Common myeloid progenitor, CD34-positive (primary cell): ENCODE measurements at places on chromosomes 1 and 21.

GRCh38 chr1:85576266-85576641 lies 4.3 kb upstream of the CCN1 start:
- no peak overlapping the region for H3K27ac ChIP-seq
- peaks cover 55% of the 10 kb centered on the region for H3K27me3 ChIP-seq
- DNase-seq = no peak
- peaks cover 43% of the 10 kb centered on the region for H3K4me1 ChIP-seq
- peak overlapping the region; percentile 59 for H3K4me3 ChIP-seq

DNA sequence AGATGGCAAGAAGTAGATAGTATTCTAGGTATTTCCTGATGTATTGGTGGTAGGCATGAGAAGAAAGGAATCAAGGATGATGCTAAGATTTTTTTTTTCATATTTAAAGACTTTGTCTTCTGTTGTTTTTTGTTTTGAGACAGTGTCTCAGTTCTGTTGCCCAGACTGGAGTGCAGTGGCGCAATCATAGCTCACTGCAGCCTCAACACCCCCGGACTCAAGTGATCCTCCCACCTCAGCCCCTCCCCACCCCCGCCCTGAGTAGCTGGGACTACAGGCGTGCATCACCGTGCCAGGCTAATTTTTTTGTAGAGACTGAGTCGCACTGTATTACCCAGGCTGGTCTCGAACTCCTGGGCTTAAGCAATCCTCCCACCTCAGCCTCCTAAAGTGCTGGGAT lies 2.8 kb upstream of the CAPZB start:
- no peak overlapping the region for H3K27ac ChIP-seq
- H3K4me1 ChIP-seq = peaks cover 5% of the 10 kb centered on the region
- no peak overlapping the region for H3K4me3 ChIP-seq
- DNase-seq = no peak
- H3K27me3 ChIP-seq = no peaks in the 10 kb centered on the region
- no peaks in the 10 kb centered on the region for H3K36me3 ChIP-seq

DNA sequence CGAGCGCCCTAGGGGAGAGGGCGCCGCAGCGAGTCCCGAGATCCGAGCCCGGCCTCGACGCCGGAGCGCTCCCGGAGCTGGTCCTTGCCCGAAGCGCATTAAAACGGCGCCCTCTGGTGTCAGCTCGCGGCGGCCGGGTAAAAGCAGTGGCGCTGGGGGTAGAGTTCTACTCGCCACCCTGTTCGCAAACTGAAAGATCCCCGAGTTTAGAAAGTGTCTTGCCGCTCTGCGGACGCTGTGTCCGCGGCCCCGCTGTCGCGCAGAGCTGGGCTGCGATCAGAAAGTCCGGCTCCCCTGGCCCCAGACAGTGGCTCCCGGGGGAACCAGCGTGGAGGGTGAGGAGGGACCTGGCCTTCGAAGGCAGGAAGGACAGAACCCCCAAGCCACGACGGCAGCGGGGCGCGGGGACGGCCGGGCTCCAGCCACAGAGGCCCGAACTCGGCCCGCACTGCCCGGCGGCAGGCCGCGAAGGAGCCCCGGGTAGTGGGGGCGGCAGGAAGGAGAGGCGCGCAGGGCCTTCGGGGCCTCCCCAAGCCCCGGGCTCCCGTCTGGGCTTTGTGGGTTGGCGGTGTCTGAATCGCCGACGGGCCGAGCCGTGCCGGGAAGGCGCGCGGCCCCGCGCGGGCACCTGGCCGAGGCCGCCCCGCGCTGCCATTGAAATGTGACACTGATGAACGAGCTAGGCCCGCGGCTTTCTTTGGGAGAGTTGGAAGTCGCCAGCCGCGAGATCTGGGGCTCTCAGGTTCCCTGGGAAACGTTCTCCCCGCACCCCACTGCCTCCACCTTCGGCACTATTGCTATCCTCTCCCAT lies 39.1 kb upstream of the NFIA start:
- peak overlapping the region; percentile 43 for H3K4me3 ChIP-seq
- no peaks in the 10 kb centered on the region for H3K36me3 ChIP-seq
- peaks cover 9% of the 10 kb centered on the region for H3K4me1 ChIP-seq

- peaks cover 38% of the 10 kb centered on the region for H3K4me1 ChIP-seq
- no peak for DNase-seq
- peak overlapping the region; percentile 6 for H3K27ac ChIP-seq
- no peaks in the 10 kb centered on the region for H3K27me3 ChIP-seq
- H3K36me3 ChIP-seq = no peaks in the 10 kb centered on the region
- H3K4me3 ChIP-seq = no peak overlapping the region
Observed at GRCh38 chr1:226003502-226004170, 4.5 kb upstream of the SDE2 start.

DNA sequence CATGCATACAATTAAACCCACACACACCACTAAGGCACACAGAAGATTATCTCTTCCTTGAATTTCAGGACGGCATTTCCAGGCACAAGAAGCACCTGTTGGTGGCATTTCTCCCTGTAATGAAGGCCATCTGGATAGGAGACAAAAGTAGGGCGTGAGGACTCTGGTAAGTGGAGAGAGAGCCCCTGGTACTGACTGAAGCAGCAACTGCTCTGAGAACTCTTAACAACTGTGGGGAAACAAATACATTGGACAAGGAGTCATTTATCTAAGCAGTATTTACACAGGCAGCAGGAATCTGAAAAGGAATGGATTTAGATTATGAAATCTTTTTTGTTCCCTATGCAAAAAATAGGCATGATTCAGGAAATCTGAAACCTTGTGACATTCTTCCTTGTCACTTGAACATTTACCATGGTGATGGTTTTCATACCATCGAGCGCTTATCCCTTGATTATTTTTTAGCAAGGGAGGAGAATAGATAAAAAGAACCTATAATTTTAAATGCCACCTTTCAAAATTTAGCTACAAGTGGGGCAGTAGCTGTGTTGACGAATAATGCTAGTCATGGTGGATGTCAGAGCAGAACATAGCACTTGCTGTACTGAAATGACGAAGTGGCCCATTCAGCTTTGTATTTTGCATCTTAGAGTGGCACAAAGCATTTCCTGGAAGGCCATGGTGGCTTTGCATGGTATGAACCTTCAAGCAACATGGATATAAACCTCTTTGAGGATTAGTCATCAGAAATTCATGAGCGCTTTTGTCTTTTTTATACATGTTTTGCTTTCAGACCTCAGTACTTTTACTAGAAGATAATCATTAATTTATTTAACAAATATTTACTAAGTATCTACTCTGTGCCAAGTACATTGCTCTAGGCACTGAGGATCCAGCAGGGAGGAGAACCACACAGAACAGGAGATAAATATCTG lies 362.0 kb downstream of the ADGRL2 start:
- H3K4me3 ChIP-seq = no peak overlapping the region
- no peak overlapping the region for H3K27ac ChIP-seq
- DNase-seq = no peak
- peaks cover 12% of the 10 kb centered on the region for H3K4me1 ChIP-seq

- no peaks in the 10 kb centered on the region for H3K36me3 ChIP-seq
- H3K4me1 ChIP-seq = no peaks in the 10 kb centered on the region
- H3K27me3 ChIP-seq = no peaks in the 10 kb centered on the region
- no peak overlapping the region for H3K4me3 ChIP-seq
Observed at GRCh38 chr1:39622427-39622826, 17.0 kb downstream of the HEYL start.
